BJ (cell line): ENCODE measurements at places on chromosomes 6 and 20. TPM values are rescaled to one million over a fixed set of nuclear protein-coding genes. Genes with fewer than 3 reads are reported as not detected.

FRMD1 gene
- polyA plus RNA-seq = not detected in 2 replicates

HCRTR2 gene
- polyA plus RNA-seq = not detected in 2 replicates

TULP1 gene
- not detected in 2 replicates for polyA plus RNA-seq

FAXC gene
- 3.8 and 5.1 TPM in 2 replicates for polyA plus RNA-seq

TMEM200A gene
- polyA plus RNA-seq = 6.0 and 9.2 TPM in 2 replicates

DNA sequence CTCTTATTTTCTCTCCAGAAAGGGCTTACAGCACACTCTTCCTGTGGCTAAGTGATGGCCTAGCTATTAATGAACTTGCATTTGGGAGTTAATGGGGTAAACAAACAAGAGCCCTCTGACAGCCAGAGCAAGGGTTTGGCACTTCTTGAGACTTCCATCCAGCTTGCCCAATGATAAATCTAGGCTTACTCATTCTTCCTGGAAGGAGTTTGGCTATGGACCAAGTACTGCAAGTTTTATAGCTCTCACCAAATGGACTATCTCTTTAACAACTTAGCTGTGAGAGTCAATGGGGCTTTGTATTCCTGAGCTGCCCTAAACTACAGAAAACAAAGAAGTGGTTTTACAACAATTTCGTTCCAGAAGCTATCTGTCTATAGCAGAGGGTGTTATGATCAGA is 16.7 kb upstream of the PI3 start:
- DNase-seq = no peak

- no peak for DNase-seq
Measured at GRCh38 chr20:1440024-1440423, 26.6 kb downstream of the NSFL1C start.

DNA sequence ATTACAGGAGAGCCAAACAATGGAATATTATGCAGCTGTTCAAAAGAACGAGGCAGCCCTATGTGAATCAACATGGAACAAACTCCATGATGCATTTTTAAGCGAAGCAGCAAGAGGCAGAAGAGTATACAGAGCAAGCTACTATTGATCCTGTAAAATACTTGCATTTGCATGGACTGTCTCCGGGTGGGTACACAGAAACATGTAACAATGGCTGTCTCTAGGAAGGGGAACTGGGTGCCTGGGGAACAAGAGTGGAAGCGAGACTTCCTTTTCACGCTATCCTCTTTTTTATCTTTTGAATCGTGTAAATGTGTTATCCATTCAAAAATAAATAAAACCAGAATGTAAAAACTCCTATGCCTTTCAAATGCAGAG is 93.3 kb upstream of the SIRPA start:
- no peak for DNase-seq

GRCh38 chr20:7657569-7657968 is 282.7 kb downstream of the HAO1 start:
- DNase-seq = no peak

- DNase-seq = no peak
Measured at GRCh38 chr20:9510911-9511310, 3.5 kb upstream of the LAMP5 start.
